Fibroblast of skin of scalp (primary cell): ENCODE measurements at places on chromosomes 3 and 15.

DNA sequence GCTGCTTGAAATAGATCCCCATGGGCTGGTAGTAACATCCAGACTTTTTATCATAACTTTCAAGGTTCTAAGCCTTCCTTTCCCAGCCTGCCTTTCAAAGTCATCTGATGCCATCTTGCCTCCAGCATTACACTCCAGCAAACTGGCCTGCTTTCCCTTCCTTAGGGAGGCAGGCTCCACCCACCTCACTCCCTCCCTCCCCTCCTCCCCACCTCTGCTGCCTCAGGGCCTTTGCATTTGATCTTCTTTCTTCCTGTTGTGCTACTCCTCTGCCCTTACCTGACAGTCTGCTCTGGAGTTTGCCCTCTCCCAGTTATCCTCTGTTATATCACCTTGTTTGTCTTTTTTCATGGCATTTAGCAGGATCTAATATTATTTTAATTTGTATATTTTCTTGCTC, 319.5 kb downstream of the KCNH8 start:
- no peak for DNase-seq

DNA sequence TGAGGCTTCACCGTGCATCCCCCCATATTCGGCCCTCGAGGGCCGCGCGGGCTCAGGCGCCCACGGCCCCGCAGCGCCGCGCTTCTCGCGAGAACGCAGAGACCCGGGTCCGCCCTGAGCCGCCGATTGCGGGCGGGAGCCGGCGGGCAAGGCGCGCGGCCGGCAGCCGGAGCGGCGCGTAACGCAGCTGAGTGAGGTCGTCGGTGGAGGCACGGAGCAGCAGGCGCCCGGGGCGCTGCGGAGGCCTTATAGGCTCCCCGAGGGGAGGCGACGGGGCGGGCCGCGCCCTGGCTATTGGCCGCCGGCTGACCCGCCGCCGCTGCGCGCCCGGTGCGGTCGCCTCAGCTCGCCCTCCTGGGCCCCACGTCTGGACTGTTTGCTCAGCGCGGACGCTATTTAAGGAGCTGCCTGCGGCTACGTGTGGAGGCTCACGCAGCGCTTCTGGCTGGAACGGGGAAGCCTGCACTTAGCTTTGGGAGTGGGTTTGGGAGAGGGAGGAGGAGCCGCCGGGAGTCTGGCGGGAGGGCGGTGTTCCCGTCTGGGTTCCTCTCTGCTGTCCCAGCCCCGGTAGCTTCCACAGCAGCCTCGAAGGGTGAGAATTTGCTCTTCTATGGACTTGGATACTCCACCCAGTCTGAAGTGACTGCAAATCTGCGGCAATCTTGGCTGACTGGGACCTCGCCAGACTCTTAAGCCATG, at the start of gene PLOD2:
Gene PLOD2, minus strand, starts transcription at position 221 of the 699 bp plus-strand sequence. Its CDS starts 195 bp downstream, at position 26.
- peak; percentile 98 for DNase-seq

GRCh38 chr3:105402287-105402801, 35.6 kb downstream of the ALCAM start:
- DNase-seq, result peak; percentile 52

DNA sequence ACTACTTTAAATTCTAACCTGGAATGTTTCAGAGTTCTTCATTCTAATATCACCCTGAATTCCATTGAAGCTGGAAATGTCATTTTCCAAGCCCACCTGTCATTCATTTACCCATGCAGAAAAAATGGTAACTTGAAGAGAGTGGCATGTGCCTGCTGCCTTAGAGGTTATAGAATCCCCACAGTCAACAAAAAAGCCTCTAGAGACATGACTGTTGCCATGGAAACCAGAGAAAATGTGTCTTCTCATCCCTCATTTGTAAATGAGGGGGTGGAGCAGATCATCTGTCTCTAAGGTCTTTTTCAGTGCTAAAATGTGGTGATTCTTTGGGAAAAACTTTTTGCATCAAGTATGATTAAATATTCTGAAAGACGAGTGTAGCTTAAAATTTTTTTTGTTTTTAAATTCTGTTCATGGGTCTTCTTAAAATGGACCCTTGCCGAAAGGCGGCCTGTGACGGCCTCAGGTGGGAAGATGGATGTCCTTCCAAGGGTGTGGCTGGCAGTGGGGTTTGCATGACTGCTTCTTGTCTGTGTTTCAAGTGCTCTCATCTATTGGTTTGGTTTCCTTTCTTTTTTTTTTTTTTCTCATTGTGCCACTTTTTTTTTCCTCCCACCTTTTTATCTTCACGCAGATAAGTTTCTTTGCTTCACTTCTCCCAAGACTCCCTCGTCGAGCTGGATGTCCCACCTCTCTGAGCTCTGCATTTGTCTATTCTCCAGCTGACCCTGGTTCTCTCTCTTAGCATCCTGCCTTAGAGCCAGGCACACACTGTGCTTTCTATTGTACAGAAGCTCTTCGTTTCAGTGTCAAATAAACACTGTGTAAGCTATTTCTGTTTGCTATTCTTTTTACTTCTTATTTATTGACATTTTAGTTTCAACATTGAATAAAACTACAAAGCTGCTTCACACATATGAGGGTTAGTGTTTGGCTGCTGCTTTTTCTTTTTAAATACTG, 23.0 kb downstream of the TPM1 start:
- DNase-seq, result peak; percentile 66

DNA sequence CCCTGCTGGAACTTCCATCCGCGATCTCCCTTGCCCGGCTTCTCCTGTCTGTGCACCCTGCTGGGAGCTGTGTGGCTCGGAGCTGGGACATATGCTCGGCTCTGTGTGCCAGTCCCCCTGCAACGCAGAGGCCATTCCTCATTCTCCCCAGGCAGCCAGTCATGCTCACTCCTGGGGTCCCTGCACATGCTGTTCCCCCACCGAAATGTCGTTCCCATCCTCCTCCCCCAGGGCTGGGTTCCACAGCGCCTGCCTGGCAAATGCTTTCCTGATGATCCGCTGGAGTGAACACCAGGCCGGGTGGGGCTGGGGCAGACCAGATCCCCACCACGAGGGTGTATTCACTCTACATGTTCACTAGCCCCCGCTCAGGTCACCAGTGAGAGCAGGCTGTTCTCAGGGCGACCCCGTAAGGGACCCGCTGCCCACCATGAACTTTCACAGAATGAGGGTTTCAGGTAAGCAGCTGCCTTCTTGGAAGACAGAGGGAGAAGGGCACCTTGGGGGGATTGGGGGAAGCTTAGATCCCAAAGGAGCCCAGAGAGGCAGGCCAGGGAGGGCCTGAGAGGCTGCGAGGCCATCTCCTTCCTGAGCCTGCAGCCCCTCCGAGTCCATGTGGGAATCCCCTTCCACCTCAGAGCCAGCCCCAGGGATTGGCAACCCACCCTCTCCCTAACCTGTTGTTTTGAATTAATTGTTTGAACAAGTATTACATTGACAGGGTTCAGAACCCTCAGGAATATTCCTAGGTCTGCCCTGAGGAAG, 88.7 kb upstream of the IQSEC1 start:
- DNase-seq, result no peak

DNA sequence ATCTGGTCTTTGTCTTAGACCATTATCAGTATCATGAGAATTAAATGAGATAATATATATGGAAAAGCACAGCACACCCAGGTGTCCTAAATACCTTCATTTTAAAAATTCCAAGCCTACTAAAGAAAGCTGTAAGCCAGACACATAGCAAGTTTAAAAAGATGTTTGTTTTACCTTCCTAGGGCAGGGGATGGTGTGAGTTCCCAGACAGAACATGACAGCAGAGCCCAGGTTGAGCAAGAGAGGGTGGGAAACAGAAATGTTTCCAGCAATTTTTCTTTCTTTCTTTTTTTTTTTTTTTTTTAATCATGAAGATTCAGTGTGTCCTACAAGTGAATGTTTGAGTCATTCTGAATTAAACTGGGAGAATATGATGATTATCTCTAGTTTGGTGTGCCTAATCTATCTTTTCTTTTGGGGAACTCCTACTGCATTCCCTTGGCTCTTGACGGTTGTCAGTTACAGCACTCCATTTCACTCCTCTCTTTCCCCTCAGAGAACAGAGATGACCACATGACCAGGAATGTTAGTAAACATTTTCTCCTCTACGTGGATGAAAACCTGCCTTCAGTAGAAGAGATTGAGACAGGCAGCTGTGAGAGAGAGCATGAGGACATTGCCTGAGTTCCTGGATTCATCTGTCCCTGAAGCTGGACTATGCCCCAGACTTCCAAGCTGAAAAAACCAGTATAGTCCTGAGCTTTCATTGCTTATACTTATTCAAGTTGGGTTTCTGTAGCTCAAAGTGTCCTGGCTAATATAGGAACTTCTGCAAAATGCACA, 54.5 kb upstream of the ARL14 start:
- no peak for DNase-seq

DNA sequence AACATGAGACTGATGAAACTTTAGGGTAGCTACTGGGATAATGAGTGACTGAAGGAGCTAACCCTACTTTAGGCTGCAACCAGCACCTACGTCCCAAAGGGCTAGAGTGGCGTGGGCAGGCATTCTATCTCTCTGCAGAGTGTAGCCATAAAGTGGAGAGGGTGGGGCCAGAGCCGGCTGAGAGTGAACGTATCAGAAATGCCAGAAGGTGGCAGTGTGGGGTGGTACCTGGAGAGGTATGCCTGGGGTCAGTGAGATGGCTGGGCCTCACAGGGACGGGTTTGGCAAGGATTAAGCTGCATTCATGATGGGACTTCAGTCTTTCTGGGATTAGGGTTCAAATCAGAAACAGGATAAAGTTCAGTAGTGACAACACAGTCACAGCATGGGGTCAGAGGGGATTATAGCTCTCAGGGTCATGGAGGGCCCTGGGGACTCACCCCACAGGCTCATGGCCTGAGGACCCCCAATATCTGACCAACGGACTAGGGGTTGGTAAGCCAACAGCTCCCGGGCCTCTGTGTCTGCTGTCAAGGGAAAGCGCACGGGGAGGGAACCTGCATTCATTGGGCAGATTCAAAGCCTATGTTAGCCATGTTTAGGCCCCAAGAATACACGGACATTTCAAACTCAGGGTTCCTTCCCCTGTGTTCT, 86.5 kb upstream of the FOXB1 start:
- peak; percentile 46 for DNase-seq

- DNase-seq, result no peak
These were observed 8.7 kb downstream of the KIF7 start for GRCh38 chr15:89646416-89647141.

DNA sequence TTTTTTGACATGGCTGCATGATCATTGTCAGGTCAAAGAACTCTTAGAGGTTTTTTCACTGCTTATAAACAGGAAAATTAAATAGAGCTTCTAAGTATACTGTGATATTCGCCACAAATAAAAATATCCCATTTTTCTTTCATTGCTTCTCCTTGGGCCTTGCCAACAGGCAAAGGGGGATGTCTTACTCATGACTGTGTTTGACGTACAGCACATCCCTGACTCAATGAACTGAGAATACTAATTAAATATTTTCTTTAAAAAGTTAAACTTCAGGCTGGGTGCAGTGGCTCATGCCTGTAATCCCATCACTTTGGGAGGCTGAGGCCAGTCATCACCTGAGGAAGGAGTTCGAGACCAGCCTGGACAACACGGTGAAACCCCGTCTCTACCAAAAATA, 41.4 kb upstream of the CCDC80 start:
- no peak for DNase-seq
